BE2C (cell line): ENCODE measurements at places on chromosomes 2 and 18.

DNA sequence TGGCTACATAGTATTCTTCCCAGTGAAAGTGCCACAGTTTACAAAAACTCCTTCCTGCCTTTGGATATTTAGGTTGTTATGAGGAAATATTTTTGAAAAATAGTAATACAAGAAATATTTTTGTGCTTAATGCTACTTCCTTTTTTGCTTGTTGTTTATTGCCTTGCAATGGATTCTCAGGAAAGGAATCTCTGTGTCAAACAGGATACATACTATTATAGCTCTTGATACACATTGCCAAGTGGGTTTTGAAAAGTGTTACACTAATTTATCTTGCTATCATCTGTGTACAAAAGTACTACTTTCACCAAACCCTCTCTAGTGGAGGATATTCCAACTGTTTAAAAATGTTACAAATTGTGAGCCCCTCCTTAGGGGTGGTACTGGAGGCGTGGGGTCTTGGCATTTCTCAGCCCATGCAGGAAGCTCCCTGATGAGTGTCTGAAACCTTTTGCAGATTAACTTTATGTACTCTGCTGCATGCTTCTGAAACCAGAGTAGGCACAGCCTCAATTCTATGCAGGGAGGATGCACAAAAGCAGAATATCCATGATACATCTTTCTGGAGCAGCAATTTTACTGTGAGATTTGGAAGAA is 54.5 kb downstream of the EVA1A start:
- no peak for DNase-seq

GRCh38 chr2:187774551-187775071 is 220.4 kb upstream of the TFPI start:
- DNase-seq, result no peak

- no peak for DNase-seq
Observed at GRCh38 chr2:178114462-178114861, 2.2 kb downstream of the RBM45 start.

GRCh38 chr2:102487761-102488462 is 14.9 kb downstream of the SLC9A4 start:
- DNase-seq, result no peak

DNA sequence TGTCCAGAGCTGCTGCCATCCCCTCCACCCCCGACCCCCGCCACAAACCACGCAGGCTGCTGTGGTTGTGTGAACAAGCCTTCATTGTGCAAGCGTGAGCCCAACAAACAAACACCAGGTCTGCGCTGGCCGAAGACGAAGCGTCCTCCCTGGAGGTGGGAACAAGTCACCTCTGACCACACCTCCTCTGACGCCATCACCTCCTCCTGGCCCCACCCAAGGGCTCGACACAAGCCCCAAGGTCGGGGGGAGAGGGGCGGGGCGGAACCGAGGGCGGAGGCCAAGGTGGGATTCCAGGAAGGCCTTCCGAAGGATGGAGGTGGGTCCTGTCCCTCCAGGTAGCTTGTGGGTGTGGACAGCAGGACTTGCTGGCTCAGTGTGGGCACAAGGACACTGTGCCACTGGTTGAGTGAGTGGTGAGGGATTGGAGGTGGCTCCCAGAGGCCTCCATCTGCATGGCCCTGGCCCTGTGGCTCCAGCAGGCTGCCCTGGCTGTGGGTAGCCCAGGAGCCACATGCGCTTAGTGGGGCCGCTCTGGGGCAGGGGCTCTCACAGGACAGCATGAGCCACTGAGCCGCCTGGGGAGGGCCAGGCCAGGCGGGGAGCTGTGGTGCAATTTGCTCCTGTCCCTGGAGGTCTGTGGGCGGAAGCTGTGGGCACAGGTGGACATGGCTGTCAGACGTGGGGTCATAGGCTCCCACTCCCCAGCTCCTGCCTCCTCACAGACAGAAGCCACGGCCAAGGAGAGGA is 7.4 kb upstream of the GPR17 start:
- DNase-seq, result no peak

DNA sequence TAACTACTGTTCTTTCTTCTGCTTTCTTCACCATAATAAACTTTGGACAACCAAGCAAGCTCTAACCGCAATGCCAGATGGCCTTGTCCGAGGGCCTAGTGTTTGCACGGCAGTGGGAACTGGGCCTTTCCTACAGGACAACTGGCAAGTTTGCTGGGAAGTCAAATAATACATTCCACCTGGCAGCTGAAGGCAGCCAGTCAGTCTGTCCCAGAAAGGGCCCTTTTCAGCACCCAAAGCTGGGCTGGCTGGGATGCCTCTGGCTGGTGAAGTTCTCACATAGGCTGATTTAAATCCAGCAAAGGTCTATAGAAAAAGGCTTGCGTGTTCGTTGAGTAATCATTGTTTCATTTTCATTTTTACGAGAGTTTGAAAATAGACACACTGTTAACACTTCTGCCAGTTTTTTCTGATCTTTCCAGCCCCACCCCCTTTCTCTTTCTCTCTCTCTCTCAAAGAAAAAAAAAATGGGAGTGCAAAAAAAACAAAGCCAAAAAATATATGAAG is 110.0 kb upstream of the EPAS1 start:
- no peak for DNase-seq

DNA sequence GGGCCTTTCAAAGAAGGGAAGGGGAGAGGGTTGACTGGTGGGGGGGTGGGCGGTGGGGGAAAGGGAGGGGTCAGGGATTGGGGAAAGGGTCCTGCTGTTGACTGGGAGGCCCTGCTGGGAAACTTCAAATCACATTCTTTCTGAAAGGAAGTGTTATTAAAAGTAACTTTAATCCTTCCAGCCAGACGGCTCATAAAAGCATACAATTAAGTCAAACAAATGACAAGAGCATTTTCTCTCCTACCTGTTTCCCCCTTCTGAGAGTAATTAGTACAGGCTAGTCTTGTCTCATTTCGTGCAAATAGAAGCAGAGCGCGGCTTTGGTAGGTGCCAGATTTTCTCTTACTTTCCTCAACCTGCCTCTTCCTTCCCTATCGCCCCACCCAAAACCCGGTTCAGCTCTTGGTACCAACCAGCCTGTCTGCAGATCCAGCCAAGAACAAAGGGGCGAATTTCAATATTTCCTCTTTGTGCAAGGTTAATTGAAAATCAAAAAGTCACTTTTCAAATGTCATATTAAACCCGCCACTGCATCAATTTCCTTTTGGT is 2112.6 kb upstream of the PIK3C3 start:
- DNase-seq, result no peak
